ENCODE measurements at places on chromosomes 11 and 22. TPM values are rescaled to one million over a fixed set of nuclear protein-coding genes. Genes with fewer than 3 reads are reported as not detected.

Gene TP53I11
- total RNA-seq = 105 TPM

Gene CALCA
- not detected for total RNA-seq

Gene NXPE2
- total RNA-seq = 0.36 TPM

Gene SCT
- total RNA-seq = not detected

Gene PATE2
- not detected for total RNA-seq

Gene C22orf23
- 0.46 TPM for total RNA-seq

Gene SLC16A8
- total RNA-seq = not detected

Gene GP1BB
- not detected for total RNA-seq

Gene ACRV1
- total RNA-seq = not detected

Gene USH1C
- 0.20 TPM for total RNA-seq

Gene LPXN
- total RNA-seq = 5.8 TPM

Gene FAM227A
- total RNA-seq = 1.2 TPM

Gene MIAT
- total RNA-seq = 2.7 TPM

Gene MS4A6E
- not detected for total RNA-seq

Gene CPT1A
- 50.4 TPM for total RNA-seq

Gene SCARF2
- total RNA-seq = 7.1 TPM

Gene NCR3LG1
- 2.9 TPM for total RNA-seq

Measured in right cardiac atrium (tissue), 5 donors.